ENCODE measurements at places on chromosomes 5 and 9.

GRCh38 chr9:2722715-2723114 is 5.4 kb downstream of the KCNV2 start:
- DNase-seq = no peak

DNA sequence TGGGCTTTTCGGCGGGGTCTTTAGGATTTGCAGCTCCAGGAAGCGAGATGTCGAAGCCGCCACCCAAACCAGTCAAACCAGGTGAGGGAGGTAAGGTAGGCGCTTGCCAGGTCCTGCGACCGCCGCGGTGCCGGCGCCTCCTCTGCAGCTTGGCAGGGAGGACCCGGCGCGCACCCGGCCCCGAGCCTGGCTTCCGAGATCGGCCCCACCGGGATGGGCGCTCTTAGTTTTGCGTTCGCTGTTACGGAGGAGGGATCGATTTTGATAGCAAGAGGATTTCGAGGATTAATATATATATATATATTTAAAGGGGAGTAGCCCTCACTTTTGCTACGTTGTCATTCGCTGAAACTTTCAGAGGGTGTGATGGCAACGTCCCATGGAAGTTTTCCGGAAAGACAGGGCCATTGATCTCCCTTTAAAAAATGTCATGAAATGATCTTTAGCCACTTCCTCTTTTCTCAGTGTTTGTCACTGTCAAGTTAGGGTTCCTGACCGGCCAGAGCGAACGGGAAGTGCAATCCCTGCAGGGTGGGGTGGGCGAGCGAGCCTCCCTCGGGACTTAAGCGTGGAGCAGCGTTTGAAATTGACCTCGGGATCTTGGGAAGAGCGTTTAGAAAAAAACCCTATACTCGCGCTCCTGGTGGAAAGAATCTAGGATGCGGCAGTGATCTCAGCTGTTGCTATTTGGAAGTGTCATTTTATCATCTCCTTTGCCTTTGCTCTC is 495 bp downstream of the OSTF1 start:
- DNase-seq = peak; percentile 1

DNA sequence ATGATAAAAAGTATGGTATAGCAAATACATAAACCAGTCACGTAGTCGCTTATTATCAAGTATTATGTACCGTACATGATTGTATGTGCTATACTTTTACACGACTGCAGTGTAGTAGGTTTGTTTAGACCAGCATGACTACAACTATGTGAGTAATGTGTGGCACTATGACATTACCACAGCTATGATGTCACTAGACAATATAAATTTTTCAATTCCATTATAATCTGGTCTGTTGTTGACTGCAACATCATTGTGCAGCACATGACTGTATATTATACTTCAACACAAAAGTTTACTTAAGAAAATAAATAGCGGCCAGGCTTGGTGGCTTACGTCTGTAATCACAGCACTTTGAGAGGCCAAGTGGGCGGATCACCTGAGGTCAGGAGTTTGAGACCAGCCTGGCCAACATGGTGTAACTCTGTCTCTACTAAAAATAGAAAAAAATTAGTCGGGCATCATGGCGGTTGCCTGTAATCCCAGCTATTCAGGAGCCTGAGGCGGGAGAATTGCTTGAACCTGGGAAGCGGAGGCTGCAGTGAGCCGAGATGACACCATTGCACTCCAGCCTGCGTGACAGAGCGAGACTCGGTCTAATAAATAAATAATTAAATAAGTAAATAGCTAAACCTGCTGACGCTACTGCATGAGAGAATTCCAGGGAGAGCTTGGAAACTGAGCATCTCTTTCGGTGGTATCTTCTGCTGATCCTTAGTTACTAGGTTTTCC is 24.6 kb upstream of the JADE2 start:
- DNase-seq = no peak

DNA sequence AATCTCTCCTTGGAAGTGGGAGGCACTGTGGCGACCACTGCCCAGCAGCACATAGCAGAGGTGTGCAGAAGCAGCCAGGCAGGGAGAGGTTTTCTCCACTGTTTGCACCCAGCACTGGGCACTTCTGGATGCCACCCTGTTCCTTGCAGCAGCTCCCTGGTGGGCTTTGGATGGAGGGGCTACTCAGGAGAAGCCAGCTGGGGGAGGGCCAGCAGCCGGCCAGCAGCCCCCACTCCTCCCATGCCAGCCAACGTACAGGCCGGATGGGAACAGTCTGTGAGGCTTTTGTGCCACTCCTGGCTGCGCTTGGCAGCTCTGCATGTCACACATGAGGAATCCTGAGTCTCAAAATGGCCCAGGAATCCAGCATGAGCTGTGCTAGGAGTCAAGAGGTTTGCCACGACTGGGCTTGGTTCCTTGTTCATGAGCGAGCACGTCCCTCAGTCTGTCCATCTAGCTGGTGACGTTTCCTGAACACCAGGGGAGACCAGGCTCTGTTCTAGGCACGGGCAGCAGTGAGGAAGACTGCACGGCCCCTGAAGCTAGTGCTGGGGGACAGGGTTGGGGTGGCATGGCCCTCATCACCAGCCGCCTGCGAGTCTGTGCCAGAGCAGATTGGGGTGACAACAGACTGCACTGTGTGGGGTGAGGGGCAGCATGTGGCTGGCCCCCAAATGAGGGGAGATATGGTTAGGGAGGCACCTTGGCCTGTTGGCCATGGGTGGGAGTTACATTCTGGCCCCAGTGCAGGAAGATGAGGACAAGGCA is 10.1 kb downstream of the PHF2 start:
- DNase-seq = no peak

DNA sequence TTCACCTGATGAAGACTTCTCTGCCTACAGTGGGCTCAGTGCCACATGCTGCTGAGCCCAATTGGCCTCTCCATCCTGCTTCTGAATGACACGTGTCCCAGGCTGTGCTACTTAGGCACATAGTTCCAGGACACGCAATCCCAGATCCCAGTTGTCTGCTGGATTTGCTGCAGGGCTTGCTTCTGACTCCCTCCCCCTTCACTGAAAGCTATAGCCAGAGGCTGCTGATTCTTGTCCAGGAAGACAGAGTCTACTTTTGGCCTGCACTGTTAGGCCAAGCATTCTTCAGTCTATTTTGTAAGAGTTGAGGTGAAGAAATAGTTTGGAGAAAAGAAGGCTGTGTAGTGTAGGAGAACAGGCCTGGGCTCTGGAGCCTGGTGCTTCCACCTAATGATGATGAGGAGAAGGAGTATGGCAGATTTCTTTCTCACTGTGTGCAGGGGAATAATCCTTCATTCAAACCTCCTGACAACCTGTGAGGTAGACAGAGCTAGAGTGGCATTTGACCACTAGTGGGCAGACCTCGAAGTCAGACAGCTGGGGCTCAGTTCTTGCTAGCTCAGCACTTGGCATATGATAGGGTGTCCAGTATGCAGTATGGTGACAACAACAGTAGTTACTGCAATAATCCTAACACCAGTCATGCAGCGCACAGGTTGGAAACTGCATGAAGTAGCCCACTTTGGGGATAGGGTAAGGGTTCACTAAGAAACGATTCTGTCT is 19.5 kb upstream of the ASPN start:
- no peak for DNase-seq

- DNase-seq = no peak
Measured at GRCh38 chr9:219670-220365, 5.2 kb downstream of the DOCK8 start.

GRCh38 chr9:128927731-128928411 is 7.1 kb downstream of the PHYHD1 start:
- DNase-seq = peak; percentile 77

- no peak for DNase-seq
Measured at GRCh38 chr5:32233696-32234447, 59.8 kb upstream of the GOLPH3 start.

GRCh38 chr5:163619273-163619934 is 114.0 kb downstream of the MAT2B start:
- no peak for DNase-seq

GRCh38 chr5:102295534-102296177 is 428 bp downstream of the SLCO4C1 start:
- no peak for DNase-seq

DNA sequence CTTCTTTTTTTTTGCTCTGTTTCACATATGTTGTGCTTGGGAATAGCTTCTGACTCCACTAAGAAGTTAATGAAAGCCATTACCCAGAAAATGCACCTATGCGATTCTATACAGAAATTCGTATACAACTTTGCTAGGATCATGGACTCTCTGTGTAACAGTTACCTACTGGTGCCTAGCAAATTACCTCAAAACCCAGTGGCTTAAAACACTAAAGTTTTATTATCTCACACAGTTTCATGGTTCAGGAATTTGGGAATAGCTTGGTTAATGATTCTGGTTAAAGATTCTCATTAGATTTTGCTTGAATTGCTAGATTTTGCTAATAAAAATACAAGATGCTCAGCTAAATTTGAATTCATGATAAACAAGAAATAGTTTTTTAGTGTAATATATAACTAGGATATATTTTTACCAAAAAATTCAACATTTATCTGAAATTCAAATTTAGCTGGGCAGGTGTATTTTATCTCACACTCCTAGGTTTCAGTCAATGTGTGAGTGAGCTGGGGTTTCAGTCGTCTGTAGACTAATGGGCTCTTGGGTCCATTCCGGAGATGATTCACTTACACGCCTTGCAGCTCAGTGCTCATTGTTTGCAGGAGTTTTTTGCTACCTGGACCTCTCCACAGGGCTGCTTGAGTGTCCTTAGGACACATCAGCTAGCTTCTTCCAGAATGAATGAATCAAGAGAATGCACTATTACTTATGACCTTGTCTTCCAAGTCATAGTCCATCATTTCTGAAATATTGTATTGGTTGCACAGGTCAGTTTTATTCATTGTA is 75.1 kb downstream of the MROH2B start:
- no peak for DNase-seq

DNA sequence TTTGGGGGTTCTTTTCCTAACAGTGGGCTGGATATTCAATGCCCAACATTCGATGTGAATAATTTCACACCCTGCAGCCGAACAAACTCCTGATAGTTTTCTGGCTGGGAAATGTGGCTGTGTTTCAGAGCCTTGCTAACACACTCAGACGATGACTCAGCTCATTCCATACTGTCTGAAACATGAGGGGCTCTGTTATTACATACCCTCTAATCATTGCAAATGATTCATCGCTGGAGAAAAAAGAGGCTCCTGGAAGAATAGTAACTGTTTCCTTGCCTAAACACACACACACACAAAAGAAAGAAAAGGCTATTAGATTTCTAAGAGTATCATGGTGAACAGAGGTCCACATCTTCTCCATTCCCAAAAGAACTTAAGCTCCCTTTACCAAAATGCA is 75.8 kb downstream of the OXCT1 start:
- no peak for DNase-seq

DNA sequence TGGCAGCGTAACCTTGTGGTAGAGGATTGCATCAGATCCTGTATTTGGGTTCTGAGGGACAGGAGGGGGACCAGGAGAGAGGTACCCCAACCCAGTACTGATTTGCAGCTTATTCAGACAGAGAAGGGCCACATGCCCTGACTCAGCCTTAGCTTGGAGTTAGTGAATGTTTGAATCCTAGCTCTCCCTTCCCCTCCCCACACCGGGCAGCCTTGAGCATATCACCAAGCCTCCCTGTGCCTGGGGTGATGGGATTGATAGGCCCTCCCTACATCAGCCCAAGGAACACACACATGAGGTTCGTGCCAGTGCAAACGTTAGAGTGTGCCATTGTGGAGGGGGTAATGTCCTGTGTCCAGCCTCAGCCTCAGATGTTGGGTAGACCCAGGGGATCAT is 71.9 kb downstream of the AMBP start:
- DNase-seq = no peak

- DNase-seq = no peak
Measured at GRCh38 chr9:34982361-34982760, 7.2 kb upstream of the DNAJB5 start.
